ENCODE measurements at places on chromosomes 2 and 18.

- no peak for DNase-seq
These were observed 161.1 kb downstream of the CAMKMT start for GRCh38 chr2:44522846-44523245.

DNA sequence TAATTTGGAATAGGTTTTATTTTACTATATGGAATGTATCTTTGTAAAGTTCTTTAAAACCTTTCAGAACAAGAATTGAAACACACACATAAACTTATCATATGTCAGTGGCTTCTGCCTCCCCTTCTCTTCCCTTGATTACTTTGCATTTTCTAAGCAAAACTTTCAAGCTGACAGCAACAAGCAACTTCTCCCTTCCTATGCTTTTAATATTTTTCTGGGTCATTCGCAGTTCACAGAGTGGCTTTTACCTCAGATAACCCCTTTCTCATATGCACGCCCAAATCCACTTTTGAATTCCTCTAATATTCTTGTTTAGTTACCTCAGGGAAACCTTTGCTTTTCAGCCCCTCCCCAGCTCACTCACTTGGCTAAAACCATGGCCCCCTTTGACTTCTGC is 36.7 kb upstream of the CDC42EP3 start:
- DNase-seq = no peak

- no peak for DNase-seq
These were observed 777.8 kb upstream of the RAB6C start for GRCh38 chr2:129201696-129202095.

GRCh38 chr2:98702858-98703620 is 27.9 kb downstream of the MGAT4A start:
- DNase-seq = no peak

DNA sequence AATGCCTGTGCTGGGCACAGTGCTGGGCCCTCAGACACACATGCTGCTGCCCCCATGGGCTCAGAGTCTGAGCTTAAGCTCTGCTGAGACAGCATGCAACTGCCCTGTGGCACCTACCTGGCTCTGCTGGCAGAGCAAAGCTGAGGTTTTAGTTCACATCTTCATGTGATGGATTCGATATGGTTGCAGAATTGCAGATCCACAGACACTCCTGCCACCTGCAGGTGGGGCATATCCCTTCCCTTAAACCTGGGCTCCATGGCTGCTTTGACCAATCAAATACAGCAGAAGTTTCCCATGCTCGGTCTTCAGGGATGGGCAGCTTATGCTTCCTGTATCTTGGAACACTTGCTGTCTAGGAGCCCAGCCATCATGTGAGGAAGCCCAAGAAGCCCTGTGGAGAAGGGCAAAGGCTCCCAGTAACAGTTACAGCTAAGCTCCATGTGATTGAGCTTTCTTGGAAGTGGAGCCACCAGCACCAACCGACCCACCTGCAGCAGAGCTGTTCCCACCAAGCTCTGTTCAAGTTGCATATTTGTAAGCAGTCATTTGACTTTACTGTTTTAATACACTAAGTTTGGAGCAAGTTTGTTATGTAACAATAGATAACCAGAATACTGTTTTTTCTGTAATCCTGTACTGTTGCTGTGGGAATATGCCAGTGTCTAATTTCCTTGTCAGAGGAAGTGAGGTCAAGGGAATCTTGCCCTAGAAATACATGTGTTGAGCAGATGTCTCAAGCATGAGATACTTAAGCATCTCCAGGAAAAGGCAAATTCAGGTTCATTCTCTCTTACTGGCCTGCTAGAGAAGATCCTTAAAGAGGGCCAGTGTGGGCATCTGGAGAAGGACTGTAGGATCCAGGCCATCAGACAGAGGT is 79.3 kb downstream of the SH3RF3 start:
- no peak for DNase-seq

- no peak for DNase-seq
These were observed 15.5 kb downstream of the PNO1 start for GRCh38 chr2:68172990-68173700.

- no peak for DNase-seq
These were observed 226.3 kb downstream of the ATAD2B start for GRCh38 chr2:23700627-23701026.

DNA sequence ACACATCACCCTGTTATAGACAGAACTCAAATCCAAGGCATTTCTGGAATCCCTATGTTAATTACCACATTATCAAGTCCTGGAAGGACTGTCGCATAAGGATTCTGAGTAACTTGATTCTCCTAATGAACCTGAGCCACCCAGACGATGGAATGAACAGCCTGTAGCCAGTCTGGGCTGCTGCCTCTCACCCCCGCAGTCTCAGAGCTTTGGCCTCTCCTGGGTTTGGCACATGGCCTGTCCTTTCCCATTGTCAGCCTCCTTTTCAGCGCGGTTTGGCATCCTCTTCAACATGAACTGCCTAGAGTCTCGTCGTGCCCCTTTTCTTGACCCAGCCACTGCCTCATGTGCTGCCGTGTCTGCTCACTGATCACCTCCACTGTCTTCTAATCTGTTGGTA is 147.6 kb downstream of the SLC8A1 start:
- DNase-seq = no peak

Measured in A172 (cell line).